ENCODE measurements at places on chromosomes 1 and 21.

DNA sequence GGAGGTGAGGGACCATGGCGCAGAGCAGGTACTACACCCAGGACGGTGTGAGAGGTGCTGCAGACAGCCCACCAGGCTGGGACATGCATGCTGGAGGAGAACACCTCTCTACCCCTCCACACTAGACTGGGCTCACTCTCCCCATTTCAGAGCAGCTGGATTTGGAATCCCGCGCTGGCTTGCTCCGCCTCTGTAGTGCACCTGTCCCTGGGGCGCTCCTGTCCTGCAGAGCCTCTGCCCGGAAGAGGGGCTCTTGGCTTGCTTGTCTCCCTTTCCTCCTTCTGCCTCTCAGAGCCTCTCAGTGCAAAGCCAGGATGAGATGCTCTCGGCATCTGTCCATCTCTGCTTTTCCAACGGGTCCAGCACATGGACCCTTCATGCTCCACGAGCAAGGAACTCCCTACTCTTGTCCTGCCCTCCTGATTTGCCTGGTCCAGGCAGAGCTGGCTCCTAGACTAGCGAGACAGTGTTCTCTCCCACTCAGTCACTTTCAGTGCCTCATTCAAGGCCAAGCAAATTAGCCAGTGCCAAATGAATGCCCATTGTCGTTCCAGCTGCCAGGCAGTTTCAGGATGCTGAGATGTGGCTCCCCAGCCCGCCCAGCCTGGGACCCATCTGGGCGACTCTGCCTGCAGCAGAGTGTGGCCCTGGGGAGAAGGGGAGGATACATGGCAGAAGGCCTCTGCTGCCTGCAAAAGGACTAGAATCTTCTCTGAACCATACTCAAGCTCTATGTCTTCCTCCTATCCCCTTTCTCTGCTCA, 33.7 kb downstream of the CDCA8 start:
- no peak for DNase-seq

- no peak for DNase-seq
These were observed 253.4 kb upstream of the NFIA start for GRCh38 chr1:60828944-60829343.

- no peak for DNase-seq
These were observed 165.4 kb downstream of the PLXNA2 start for GRCh38 chr1:208078752-208079151.

GRCh38 chr1:222357252-222357651, 190.7 kb downstream of the HHIPL2 start:
- DNase-seq: no peak

- no peak for DNase-seq
These were observed 37.0 kb upstream of the POFUT2 start for GRCh38 chr21:45324489-45325205.

DNA sequence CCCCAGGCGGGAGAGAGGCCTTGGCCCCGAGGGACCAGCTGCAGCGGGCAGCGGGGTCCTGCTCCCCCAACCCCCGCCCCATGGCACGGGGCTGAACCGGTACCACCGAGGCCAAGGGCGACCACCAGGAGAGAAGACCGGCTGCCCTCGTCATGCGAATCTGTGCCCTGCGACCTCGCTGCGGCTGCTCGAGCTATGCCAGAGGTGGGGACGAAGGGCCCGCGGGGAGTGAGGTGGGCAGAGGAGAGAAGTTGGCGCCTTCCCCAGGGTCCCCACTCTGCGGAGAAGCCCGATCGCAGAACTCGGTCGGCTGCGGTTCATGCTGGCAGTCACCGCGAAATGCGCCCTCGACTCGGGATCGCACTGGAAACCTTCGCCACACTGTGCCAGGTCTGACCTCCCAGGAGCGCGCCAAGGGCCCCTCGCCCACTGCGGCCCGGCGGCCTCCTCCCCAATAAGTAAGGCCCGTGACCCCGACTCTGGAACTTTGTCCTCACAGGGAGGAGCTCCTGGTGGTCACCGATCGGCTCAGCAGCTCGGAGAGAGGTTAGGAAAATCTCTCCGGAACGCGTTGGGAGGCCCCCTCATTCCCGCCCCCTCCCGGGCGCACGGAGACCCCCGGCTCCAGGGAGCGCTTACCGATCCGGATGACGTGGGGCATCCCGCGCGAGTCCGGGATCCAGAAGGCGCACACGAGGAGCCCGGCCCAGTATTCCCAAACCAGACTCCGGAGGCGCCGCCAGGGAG, 787 bp downstream of the GRIK3 start:
- no peak for DNase-seq

DNA sequence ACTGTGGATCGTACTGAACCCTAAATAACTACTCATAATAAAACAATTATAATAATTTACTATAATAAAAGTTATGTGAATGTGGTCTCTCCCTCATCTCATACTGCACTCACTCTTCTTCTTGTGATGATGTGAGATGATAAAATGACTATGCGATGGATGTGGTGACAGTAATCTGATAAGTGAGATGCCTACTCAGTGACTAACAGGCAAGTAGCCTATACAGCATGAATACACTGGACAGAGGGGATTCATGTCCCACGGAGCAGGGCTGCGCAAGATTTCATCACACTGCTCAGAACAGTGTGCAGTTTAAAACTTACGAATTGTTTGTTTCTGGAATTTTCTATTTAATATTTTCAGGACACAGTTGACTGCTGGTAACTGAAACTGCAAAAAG, 304.0 kb downstream of the DUSP10 start:
- DNase-seq: no peak

DNA sequence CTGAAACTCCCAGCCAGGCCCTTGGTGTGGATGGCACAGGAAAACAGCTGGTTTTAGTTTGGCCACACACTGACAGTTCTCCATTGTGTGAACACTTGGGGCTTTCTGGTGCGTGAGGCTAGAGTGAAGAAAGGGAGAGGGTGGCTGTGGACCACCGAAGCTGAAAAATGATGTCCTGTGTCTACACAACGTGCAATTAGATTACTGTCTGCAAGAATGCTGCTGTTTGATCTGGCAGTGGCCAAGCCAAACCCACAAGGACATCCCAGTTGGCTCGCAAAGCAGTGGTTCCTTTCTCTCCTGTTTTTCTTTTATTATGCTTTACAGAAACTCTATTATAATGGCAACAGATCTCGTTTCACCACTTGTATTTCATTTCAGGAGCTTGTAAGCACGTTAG, 58.9 kb downstream of the ERG start:
- DNase-seq: no peak

- DNase-seq: no peak
These were observed 40.9 kb downstream of the AGPAT3 start for GRCh38 chr21:43905726-43906455.

GRCh38 chr21:17869115-17869514, 50.0 kb upstream of the C21orf91 start:
- no peak for DNase-seq

GRCh38 chr21:20026543-20026942, 971.7 kb upstream of the NCAM2 start:
- DNase-seq: no peak

GRCh38 chr1:64686828-64687724, 57.8 kb upstream of the RAVER2 start:
- no peak for DNase-seq

DNA sequence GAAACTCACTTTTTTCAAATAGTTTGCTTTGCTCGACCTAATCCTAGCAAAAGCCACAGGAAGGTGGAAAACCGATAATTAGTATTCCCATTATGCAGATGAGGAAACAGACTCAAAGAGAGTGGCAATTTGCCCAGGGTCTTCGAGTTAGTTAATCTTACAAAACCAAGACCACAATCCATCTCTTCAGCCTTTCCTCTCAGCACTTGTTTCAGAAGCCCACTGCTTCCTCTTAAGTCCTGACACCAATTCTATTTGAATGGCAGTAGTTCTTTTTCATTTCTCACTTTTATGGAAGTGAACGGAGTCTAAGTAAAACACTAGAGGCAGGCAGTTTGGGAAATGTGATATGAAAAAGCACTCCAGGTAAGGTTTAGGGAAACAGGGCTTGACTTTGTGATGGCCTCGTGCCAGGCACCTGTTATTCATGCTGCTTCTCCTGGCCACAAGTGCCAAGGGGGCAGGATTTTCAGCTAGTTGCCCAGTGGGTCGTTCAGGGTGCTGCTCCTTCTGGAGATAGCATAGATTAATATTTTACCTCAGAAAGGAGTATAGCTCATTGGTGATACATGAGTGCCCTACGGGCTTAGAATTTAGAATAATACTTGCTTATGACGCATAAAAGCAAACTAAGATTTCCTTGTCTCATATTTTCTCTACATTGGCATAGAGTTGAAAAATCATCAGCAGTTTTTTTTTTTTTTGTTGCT, 76.6 kb upstream of the NRIP1 start:
- no peak for DNase-seq

GRCh38 chr1:163770265-163770664, 448.5 kb downstream of the NUF2 start:
- DNase-seq: no peak

GRCh38 chr1:31627301-31627929, 9.9 kb downstream of the HCRTR1 start:
- DNase-seq: no peak

Measured in activated T-cell treated with anti-CD3 and anti-CD28 coated beads for 24 hours (primary cell).